ENCODE measurements at places on chromosomes 12 and 14. TPM values are rescaled to one million over a fixed set of nuclear protein-coding genes. Genes with fewer than 3 reads are reported as not detected.
A peak's percentile ranks its signal among the peaks of the same experiment; 100 is the strongest.

DNA sequence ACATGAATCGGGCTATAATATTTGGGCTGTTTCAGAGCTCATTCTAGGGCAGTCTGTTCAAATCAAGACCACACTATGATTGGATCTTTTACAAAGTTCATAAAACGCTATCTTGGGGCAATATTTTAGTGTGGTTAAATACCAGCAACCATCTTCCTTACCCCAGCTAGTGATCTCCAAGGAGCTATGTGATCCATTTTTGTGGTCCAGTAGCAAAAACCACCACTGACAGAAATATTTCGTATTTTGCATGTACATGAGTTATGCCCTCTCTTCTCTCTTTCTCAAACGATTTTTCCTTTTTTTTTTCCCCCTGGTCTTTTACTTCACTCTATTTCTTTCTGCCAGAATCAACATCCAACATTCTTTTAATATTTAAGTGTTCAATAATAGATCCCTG is 280.6 kb upstream of the KITLG start:
- DNase-seq: no peak

- no peak for DNase-seq
Measured at GRCh38 chr12:48671231-48671856, 10.7 kb downstream of the KANSL2 start.

DNA sequence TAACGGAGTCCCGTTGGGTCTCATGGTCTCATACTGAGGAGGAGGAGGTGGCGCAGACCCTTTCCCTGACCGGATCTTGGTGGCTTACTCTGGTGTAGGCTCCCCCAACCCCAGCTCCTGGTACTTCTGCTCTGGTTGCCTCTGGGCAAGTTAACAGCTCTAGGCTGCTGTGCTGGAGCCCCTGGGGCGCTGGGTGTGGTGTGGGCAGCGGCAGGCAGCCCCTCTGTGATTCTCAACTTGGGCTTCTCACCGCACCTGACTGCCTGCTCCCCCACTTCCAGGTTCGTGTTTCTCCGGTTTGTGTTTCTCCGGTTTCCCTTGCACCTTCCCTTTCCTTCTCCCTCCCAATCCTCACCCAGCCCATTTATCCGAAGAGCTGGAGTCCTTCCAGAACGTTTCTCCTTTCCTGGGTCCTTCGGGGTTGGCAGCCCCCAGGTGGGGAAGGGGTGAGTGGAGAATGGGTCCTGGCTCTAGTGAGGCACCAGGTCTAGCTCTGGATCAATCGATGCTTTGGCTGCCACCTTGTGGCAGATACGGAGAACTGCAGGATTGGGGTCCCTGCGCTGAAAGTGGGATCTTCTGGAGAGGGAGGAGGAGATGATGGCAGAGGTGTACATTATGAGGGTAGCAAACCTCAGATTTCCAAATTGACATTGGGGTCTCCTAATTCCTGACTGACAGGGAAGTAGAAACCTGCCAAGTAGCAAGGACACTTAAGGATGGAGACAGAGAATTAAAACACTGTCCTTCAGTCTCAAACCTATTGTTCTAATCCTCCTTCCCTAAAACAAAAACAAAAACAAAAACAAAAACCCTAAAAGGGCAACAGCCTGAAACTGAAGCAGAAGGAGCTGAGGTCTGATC is 8.3 kb downstream of the CISTR start:
- DNase-seq: peak; percentile 71

Gene PLXNC1
- total RNA-seq: 13.1 TPM

Gene KLRG1
- total RNA-seq: 5.6 TPM

Gene GLI1
- total RNA-seq: 0.53 TPM

DNA sequence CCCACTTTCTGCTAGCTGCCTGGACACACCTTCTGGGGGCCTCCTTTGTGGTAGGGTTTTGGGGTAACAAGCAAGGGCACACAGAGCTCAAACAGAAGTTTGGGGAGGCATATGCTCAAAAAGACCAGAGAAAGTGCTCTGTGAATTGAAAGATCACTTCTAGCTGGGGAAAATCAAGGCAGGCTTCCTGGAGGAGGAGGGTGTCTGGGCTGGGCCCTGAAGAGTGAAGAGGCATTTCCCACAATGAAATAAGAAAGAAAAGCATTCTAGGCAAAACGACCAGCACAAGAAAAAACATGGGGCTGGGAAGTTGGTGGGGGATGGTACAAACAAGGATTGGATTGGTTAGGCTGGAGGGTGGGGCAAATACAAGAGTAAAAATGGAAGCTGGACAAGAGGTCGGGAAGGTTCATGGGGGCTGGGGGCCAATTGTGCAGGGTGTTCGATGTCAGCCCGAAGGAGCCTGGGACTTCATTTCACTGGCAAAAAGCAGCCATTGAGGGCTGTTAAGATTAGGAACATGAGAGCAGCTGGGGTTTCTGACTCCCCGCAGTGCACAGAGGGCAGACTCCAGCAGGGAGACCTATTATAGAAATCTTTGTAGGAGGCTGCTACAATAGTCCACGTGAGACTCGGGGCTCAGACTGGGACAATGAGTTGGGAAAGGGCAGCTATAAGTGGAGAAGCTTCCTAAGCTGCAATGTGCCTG is 51.5 kb upstream of the CMKLR1 start:
- no peak for DNase-seq

DNA sequence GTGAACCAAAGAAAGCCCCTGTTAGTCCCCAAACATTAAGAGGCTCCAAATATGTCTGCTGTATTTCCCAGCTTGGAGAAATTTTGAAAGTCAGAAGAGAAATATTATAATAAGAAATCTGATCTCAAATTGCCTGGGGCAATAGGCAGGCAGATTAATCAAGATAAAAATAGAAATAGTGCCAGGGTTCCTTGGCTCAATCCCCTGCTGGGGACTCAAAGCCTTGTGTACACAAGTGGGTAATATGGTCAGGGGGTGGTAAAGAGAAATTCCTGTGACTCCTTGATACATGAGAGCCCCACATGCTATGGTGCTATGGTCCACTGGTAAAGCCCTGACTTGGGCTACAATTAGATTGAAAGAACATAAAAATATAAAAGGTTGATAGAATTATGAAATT is 41.3 kb upstream of the ARID2 start:
- no peak for DNase-seq

- DNase-seq: no peak
Measured at GRCh38 chr12:65673156-65673690, 151.1 kb upstream of the HMGA2 start.

DNA sequence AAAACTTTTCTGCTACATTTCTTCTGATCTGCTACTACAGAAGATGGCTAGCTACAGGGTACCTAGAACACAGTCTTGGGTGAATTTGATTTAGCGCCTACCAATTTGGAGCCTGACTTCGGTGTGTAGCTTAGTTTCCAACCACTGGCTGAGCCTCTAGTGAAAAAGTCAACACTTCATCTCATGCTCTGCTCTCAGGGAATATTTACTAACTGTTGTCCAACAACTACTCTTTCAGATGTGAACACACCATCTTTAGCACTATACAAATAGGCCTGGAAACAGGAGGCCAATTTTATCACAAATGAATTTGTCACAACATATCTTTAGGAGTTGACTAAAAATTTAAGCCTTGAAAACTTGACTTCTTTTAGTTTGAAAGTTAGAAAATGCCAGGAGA is 167.9 kb downstream of the NELL2 start:
- no peak for DNase-seq

Gene ASIC1
- total RNA-seq: 28.3 TPM

All from activated CD8-positive, alpha-beta memory T cell treated with anti-CD3 and anti-CD28 coated beads, Interleukin-2, amount 10 ng/mL, durations not matched to agents 7 days and 5 days (primary cell).